Stimulated activated CD4-positive, alpha-beta T cell treated with anti-CD3 and anti-CD28 coated beads, Interleukin-4, amount 100 ng/mL, for 48 hours (primary cell): ENCODE measurements at places on chromosomes 12 and 14.

- peak; percentile 73 for DNase-seq
Observed at GRCh38 chr14:102235275-102235897, 69.6 kb downstream of the MOK start.

DNA sequence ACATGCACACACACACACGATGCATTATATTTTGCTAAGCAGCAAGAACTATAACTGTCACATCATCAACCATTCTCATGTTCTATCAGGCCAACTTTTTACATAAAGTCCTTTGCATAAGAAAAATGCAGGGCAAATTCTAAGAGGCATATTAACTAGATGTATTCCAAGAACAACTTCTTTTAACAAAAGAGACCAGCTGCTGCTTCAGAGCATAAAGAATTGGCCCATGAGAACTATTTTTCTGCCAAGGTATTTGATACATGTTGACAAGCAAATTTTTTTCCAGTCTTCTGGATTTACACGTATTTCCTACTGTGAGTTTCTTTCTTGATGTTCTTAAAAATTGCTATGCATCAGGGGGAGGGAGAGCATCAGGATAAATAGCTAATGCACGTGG lies 27.2 kb downstream of the GLT8D2 start:
- DNase-seq, result no peak

GRCh38 chr12:49582850-49583249 lies 14.9 kb upstream of the MCRS1 start:
- no peak for DNase-seq

DNA sequence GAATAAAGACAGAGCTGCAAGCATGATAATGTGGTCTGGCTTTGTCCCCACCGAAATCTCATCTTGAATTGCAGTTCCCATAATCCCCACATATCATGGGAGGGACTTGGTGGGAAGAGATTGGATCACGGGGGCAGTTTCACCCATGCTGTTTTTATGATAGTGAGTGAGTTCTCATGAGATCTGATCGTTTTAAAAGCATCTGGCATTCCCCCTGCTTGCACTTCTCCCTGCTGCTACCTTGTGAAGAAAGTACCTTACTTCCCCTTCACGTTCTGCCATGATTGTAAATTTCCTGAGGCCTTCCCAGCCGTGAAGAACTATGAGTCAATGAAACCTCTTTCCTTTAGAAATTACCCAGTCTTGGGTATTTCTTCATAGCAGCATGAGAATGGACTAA lies 158.7 kb downstream of the SLC35F4 start:
- DNase-seq, result no peak

DNA sequence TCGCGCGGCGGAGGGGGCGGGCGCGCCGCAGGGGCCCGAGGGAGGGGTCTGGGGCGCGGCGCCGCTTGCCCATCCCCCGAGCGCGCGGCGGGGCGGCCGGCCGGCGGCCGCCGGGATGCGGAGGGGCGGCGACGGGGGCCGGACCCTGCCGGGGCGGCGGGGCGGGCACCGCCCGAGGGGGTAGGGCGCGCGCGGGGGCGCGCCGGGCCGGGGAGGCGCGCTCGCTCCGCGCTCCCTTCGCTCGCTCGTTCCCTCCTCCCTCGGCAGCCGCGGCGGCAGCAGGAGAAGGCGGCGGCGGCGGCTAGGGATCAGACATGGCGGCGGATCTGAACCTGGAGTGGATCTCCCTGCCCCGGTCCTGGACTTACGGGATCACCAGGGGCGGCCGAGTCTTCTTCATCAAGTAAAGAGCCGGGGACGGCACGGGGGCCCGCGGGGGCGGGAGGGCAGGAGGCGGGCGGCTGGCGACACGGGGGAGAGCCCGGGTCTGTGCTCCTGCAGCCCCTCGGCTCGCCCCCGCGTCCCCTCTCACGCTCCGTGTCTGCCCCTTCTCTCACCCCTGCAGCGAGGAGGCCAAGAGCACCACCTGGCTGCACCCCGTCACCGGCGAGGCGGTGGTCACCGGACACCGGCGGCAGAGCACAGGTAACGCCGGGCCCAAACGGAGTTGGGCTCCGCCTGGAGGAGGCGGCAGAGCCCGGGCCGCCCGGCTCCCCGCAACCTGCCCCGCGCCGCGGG lies at the start of gene PLEKHA5:
Gene PLEKHA5, plus strand, starts transcription at position 248 of the 738 bp plus-strand sequence. Its CDS starts 67 bp downstream, at position 315.
- peak; percentile 20 for DNase-seq

GRCh38 chr12:132511516-132512196 lies 21.7 kb downstream of the FBRSL1 start:
- DNase-seq, result no peak

DNA sequence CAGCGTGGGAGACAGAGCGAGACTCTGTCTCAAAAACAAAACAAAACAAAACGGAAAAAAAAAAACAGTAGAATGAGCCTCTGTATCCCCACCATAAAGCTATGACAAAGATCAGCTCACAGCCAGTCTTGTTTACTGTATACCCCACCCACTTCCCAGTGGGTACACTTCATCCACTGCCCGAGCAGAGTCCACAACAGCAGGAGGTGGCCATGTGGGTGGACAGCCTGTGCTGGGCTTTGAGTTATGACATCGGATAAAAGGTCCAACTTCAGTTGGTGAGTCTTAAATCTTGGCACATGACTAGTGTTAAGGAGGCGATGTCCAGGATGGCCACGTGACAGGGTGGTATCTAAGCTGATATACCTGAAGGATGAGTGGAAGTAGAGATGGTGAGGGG lies 34.8 kb upstream of the MAPKAPK5 start:
- DNase-seq, result no peak

- no peak for DNase-seq
Observed at GRCh38 chr12:113244047-113244460, 22.8 kb downstream of the TPCN1 start.

DNA sequence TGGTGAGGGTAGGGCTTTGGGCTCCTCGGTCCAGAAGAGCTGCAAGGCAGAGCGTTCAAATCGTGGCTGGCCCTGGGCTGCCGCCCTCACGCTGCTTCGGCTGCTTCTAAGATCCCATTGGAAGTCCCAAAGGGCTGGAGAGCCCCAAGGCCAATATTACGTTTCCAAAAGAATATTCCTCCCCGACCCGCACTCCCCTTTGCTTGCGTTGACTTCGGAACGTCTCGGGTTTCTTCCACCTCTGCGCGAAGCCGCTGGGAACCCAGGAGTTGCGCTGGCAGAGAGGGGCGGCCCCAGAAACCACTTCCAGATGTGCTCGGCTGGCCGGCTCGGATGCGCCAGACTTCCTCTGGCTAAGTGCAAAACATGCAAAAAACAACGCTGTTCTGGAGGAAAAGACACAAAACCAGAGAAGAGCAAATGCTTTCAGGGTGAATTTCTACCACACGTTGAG lies at the start of gene GLT8D2:
Gene GLT8D2, minus strand, starts transcription at position 285 of the 454 bp plus-strand sequence. CDS start 30,539 bp downstream, outside the sequence.
- no peak for DNase-seq

- no peak for DNase-seq
Observed at GRCh38 chr14:39566795-39567194, 134.6 kb upstream of the FBXO33 start.
